ENCODE measurements at places on chromosomes 5 and 9.

DNA sequence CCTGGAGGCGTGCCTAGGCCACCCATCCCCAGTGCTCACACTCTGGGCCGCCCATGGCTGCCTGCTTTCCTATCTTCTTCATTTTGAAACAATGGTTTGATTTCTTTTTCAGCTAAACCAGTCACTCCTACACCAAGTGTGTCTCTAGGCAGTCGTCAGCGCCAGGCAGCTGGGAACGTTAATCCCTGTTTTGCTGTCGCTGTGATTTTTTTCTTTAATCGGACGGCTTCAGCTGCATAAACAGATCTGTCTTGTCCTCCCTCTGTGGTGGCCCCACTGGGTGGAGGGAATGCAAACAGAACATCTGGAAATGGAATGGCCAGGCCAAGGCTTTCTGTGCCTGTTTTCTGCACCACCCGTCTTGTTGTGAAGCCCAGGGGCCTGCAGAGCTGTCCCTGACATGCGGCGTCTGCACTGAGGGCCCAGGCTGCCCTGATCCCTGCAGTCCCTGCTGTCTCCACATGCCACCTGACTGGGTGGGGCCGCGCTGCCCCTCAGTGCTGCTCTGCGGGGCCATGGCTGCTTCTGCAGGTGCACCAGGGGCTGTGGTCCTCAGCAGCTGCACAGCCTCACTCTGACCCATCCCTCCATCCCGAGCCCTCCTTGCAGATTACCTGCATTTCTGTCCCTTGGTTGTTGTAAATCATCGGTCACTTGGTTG, 51.5 kb downstream of the WNK2 start:
- no peak for DNase-seq

DNA sequence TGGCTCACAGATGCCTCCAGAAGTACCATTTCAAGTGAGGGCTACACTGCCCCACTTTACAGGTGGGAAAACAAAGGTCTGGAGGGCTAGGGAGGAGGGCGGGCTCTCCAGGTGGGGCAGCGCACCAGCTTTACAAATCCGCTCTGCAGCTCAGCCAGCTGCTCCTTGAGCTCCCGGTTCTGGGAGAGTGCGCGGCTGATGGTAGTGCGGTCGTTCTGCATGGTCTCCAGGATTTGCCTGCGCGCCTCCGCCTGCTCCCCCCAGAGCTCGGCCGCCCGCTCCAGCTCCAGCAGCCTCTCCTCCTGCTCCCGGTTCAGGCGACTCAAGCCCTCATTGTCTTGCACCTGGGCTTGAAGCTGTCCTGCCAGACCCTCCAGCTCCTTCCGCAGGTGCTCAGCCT, 15.5 kb downstream of the GOLGA2 start:
- DNase-seq, result no peak

- no peak for DNase-seq
These were observed 61.7 kb upstream of the SHB start for GRCh38 chr9:38130724-38131123.

- no peak for DNase-seq
These were observed 134.7 kb downstream of the SLC1A3 start for GRCh38 chr5:36741128-36741527.

- no peak for DNase-seq
These were observed 17.4 kb downstream of the MARCHF3 start for GRCh38 chr5:127012916-127013315.

DNA sequence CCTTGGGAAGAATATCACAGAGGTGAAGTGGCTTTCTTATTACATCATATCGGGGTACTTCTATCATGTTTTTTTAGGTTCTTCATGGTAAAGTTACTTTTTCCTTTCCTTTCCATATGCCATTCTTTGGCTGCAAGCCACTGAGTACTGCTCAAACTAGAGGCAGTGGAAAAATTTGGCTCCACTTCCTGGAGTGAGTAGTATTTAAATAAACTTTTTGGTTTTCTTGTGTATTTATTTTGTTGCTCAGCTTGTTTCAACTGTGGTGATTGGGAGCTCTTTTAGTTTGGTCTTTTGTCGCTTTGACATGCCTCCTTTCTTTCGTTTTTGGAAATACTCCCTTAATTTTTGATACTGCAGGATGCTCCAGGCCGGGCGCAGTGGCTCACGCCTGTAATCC, 69.8 kb downstream of the WDR70 start:
- no peak for DNase-seq

- no peak for DNase-seq
These were observed 151.0 kb downstream of the MYO10 start for GRCh38 chr5:16784843-16785791.
